ENCODE measurements at places on chromosomes 1 and 21. TPM values are rescaled to one million over a fixed set of nuclear protein-coding genes. Genes with fewer than 3 reads are reported as not detected.

GRCh38 chr21:42202321-42202720 is 16.6 kb upstream of the ABCG1 start:
- H3K27me3 ChIP-seq: no peaks in the 10 kb centered on the region
- H3K4me1 ChIP-seq: peaks cover 24% of the 10 kb centered on the region
- no peak overlapping the region for H3K4me3 ChIP-seq

GRCh38 chr1:79646880-79647279 is 640.4 kb upstream of the ADGRL4 start:
- no peak overlapping the region for H3K4me3 ChIP-seq
- H3K4me1 ChIP-seq: no peaks in the 10 kb centered on the region
- DNase-seq: no peak
- no peak overlapping the region for H3K27ac ChIP-seq
- H3K36me3 ChIP-seq: no peaks in the 10 kb centered on the region
- H3K27me3 ChIP-seq: no peaks in the 10 kb centered on the region

GRCh38 chr1:184661801-184662200 is 92.9 kb downstream of the EDEM3 start:
- H3K4me1 ChIP-seq: peaks cover 3% of the 10 kb centered on the region
- peaks cover 22% of the 10 kb centered on the region for H3K27me3 ChIP-seq
- no peaks in the 10 kb centered on the region for H3K36me3 ChIP-seq
- H3K4me3 ChIP-seq: no peak overlapping the region
- no peak for DNase-seq

Gene FCER1G
- 6.2 TPM for polyA plus RNA-seq

- no peak overlapping the region for H3K4me3 ChIP-seq
- no peaks in the 10 kb centered on the region for H3K27me3 ChIP-seq
- DNase-seq: no peak
- H3K27ac ChIP-seq: no peak overlapping the region
- H3K4me1 ChIP-seq: peaks cover 2% of the 10 kb centered on the region
Measured at GRCh38 chr1:206456577-206457370, 13.5 kb upstream of the IKBKE start.
